NCI-H187 treated with DMSO at 0.1 percent for 48 hours (cell line): ENCODE measurements at places on chromosomes 3 and 15.

- no peak for DNase-seq
These were observed 37.0 kb downstream of the CMTM8 start for GRCh38 chr3:32275506-32275905.

DNA sequence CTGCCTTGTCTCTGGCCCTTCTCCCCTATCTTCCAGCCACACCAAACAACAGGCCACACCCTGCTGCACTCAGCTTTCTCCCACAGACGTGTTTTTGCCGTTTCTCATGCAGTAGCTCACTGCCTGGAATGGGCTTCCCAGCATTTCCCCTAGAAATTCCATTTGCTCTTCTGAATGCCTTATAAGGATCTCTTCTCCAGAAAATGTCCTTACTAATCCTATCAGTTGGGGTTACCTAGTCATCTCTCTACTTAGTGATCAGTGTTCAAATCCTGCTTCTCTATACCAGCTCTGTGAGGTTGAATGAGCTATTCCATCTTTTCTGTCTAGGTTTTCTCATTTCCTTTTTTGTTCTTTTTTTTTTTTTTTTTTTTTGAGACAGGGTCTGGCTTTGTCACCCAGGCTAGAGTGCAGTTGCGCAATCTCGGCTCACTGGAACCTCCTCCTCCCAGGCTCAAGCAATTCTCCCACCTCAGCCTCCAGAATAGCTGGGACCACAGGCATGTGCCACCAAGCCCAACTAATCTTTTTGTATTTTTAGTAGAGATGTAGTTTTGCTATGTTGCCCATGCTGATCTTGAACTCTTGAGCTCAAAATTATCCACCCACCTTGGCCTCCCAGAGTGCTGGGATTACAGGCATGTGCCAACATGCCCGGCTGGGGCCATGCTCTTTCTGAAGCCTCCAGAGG lies 98.2 kb upstream of the CHD2 start:
- no peak for DNase-seq

DNA sequence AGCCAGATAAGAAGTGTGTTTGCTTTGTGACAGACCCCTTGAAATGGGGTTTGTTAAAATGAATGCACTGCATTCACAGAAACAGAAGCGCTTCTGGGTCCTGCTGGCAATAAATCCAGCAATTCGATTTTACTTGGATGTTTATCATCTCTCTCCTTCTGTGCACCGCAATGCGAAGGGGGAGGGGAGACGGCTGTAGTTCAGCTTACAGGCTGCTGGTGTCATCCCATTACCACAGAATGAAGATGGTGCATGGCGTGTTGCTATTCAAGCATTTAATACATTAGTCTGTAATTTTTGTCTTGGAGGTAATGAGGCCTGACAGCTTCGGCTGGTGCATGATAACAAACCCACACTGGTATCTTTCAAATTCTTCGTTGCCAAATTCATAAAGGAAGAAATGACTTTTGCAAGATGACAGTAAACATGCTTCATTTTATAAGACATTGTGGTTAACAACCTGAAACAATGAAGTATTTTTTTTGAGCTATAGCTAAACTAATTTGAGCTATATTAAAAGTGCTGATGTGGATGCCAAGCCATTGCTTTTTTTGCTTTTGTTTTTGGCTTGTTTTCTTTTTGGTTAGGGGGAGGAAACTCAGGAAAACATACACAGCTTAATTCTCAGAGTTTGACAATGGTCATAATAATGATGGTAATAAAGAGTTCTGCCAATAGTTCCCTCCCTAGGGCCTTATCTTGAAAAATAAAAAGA lies 418.3 kb downstream of the OTOL1 start:
- no peak for DNase-seq

GRCh38 chr3:126558336-126559071 lies at the start of gene C3orf22:
Gene C3orf22 (minus strand): TSS chr3:126558932. CDS start chr3:126553390, 5,542 bp downstream.
- DNase-seq, result no peak
